ENCODE measurements at places on chromosomes 4 and X. TPM values are rescaled to one million over a fixed set of nuclear protein-coding genes. Genes with fewer than 3 reads are reported as not detected.

GRCh38 chr4:138572007-138572406 is 329.9 kb upstream of the SLC7A11 start:
- DNase-seq, result no peak

- no peak for DNase-seq
Measured at GRCh38 chrX:85905851-85906250, 141.5 kb downstream of the CHM start.

- DNase-seq, result no peak
Measured at GRCh38 chr4:83753260-83753659, 217.4 kb downstream of the GPAT3 start.

DNA sequence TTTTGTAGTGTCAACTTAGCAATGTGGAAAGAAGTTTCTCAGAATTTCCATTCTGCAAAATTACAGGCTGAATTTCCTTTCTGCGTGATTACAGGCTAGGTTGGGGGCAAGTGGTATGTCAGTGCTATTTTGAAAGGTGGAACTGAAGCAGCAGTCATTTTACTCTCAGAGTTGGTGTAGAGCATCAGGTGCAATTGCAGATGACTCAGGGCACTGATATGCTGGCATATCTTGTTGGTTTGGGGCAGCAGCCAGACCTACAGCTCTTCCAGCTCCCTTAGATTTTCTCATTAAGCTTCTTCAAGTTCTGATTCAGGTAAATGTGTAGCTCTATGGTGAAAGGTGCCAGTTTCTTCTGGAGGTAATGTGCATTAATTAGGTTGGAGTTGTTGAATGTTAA is 930.7 kb upstream of the PCDH10 start:
- no peak for DNase-seq

GRCh38 chr4:88746206-88746605 is 48.6 kb upstream of the NAP1L5 start:
- DNase-seq, result no peak

GRCh38 chr4:117421706-117422105 is 336.3 kb upstream of the TRAM1L1 start:
- DNase-seq, result no peak

- DNase-seq, result no peak
Measured at GRCh38 chrX:97846228-97846627, 962.5 kb downstream of the RPA4 start.

CHRDL1 gene
- total RNA-seq, result 183 TPM

PDGFRA gene
- total RNA-seq, result 131 TPM

SPINK2 gene
- total RNA-seq, result not detected
